NCI-H1105 (cell line): ENCODE measurements at places on chromosomes 11 and 22.

DNA sequence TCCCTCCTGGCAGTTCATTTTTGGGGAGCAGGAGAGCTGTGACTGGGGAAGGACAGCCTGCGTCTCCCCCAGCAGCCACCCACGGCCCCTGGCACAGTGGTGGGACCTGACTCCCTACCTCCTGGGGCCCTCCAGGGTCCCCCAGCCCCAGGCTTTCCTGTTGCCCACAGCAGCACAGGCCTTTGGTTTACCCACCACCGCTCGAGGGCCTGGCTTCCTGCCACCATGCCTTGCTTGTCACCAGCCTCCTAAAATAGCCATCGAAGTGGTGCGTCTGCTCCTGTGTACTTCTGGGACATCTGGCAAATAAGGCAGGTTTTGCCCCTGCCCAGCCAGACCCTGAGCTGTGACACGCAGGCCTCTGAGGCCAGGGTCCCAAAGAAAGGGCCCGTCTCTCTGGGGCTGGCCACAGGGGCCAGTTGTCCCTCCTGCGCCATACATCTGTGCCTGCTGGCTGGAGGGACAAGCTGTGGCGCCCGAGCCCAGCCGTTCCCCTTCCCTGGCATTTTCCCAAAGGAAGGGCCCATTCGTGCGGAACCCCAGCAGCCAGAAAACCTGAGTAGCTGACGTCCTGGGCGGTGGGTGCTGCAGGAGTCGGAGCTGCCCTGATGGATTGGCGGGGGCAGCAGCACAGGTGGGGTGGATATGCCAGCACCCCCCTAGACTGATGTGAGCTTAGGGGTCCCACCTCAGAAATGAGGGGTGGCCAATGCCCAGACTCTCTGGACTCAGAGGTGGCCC is 14.6 kb downstream of the PHLDA2 start:
- peak; percentile 10 for DNase-seq

DNA sequence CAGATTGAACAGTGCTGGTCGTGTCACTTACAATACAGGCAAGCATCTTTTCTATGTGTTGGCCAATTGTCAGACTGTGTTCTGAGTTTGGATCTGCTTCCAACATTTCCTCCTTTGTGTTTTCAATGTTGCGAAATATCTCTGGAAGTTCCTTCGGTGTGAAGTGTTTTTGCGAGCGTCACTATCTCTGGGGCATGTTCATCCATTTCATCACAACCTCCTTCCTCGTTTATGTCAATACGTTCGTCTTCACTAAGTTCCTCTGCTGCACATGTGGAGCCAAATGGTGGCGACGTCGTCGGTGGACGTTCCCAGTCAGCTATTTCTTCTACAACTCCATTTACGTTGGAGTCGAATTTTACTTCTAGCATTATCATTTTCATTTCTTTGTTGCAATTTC is 100.2 kb upstream of the LMO1 start:
- DNase-seq, result no peak

GRCh38 chr11:105780781-105781525 is 171.1 kb downstream of the GRIA4 start:
- DNase-seq, result no peak

DNA sequence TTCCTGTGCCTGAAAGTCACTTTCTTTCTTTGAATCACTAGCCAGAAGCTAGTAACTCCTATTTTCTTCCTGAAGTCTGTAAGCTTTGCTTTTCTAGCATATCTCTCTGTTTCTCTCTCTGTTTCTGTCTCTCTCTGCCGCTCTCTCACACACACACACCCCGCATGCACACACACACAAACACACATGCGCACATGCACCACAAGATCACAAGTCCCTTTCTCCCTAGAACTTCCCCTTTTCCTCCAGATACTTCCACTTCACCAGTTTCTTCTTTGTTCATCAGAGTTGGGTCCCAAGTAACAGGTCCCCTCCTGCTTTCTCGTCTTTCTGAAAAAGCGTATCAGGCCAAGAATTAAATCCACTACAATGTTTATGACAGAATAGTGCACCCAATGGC is 148.5 kb upstream of the HSD17B12 start:
- no peak for DNase-seq

- peak; percentile 12 for DNase-seq
Observed at GRCh38 chr11:27721264-27722116, 21.2 kb upstream of the BDNF start.

DNA sequence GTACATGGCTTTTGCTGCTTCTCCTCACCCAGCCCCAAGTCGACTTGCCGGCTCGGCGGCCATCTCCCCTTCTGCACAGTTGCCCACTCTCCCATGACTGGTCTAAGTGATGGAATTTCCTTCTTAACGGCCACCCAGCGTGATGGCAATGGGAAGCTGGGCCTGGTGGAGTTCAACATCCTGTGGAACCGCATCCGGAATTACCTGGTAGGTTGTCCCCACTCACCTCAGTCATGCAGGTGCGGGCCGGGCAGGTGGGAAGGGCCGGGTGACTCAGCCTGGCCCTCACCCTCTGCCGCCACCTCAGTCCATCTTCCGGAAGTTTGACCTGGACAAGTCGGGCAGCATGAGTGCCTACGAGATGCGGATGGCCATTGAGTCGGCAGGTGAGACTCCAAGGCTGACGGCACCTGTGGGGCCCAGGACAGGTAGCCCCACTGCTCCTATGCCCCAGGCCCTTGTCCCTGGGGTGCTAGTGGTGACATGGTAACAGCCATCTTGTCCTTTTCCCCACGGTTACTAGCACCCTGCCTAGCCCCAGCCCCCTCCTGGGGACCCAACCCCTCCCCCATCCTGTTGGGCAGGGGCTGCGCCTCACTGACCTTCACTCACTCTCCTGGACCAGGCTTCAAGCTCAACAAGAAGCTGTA is 28.1 kb downstream of the CAPN1 start:
- DNase-seq, result no peak

DNA sequence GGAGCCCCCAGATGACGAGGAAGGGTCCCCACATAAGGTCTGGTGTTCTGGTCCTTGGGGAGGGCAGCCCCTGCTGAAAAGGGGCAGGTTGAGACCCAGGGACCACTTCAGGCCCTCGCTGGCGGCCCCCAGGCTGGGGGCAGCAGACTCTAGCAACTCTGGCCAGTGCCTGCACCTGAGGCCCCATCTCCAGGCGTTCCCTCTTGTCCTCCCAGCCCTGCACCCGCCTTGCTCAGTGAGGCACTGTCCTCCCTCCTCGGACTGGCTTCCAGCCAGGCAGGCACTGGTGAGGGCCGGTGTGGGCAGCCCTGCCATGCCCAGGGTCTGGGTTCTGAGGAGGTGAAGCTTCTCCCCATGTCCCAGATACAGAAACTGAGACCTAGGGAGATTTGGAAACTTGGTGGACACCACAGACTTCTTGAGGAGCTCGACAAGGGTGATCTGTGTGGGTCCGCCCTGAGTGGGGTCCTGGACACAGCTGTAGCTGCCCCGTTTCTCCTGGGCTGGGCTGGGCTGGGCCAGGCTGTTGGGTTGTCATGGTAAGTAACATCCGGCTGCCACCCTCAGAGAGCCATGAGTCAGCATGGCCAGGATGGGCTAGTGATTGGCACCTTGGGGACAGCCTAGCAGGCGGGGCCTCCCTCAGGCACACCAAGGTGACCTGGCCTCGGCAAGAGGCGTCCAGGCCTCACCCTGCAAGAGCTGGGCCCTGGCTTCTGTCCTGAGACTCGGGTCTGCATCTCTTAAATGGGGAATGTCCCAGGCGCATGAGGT is 11.1 kb upstream of the PHLDA2 start:
- DNase-seq, result no peak

DNA sequence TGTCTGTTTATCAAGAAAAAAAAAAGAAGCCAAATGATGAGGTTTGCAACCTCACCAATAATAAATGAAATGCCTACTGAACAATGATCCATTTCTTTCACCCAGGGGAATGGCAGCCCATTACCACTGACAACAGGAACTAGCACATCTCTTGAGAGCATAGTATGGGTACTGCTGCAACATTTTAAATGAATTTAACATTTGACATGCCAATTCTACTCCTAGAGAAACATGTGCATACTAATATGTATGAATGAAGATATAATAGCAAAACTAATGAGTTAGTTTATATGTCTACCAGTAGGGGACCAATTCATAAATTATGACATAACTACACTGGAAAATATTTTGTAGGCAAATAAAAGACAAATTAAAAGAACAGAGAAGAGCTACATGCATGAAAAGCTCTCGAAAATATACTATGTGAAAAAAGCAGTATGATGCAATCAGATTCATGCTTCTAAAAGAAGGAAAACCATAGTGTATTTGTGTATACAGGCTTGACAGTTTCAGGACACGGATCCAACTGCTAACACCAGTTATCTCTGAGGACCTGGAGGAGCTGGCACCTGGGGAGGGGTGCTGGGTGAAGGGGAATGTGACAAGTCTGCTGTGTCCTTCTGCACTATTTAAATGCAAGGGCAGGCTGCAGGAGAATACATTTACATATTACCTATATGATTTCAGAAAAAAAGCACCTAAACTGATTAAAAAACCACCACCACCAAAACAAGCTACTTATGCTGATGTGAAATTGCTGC is 6.9 kb downstream of the SMCO4 start:
- no peak for DNase-seq

- peak; percentile 48 for DNase-seq
Observed at GRCh38 chr11:61602775-61603569, 22.1 kb upstream of the SYT7 start.

DNA sequence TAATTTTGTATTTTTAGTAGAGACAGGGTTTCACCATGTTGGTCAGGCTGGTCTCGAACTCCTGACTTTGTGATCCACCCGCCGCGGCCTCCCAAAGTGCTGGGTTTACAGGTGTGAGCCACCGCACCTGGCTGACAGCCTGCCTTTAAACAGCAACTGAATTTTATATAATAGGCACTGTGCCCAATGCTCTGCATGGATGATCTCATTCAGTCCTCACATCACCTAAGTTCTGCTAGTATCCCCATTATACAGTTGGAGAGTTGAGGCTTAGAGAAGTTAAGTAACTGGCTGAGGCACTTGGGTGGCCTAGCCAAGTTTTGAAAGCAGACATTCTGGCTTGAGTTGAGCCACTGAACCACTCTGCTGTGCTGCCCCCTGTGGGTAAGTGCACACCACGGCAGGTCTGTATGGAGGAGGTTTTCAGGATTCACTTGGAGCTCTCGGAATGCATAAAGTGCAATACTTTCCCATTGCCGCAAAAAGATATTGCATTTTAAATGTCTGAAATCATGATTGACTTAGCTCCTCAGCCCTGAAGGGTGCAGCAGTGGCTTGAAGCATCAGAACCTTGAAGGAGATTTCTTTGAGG is 112.4 kb downstream of the LDLRAD3 start:
- no peak for DNase-seq

GRCh38 chr11:117378976-117379865 is 51.6 kb downstream of the CEP164 start:
- no peak for DNase-seq

- DNase-seq, result no peak
Observed at GRCh38 chr11:19426011-19426755, 185.4 kb upstream of the E2F8 start.

DNA sequence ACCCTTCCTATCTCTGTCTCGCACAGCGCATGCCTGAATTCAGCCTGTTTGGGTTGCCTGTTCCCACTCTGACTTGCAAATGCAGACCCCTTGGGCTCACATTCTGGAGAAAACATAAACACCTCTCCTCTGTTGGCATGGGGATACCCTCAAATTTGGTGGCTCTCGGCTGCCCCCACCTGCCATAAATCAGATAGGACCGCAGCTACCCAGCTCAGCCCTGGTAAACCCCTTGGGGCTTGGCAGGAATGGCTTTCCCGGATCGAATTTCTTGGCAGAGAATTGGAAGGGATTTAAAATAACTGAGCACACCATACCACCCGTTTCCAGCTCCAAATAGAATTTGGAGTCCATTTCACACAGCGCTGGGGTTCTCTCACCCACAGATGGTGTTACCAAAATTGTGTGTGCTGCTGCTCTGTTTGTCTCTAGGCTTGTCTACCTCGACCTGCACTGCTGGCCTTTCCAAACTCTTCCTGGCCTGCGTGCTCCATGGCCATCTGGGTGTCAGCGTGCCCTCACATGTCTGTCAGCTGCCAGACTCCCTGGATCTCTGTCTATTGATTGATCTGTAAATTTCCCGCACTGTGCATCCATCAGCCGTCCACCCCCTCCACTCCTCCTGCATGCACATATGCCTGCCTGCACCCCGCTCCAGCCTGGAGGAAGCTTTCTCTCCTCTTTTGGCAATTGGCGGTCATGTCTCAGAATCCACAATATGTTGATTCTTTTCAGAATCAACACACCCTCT is 134.0 kb downstream of the NTM start:
- DNase-seq, result peak; percentile 88

DNA sequence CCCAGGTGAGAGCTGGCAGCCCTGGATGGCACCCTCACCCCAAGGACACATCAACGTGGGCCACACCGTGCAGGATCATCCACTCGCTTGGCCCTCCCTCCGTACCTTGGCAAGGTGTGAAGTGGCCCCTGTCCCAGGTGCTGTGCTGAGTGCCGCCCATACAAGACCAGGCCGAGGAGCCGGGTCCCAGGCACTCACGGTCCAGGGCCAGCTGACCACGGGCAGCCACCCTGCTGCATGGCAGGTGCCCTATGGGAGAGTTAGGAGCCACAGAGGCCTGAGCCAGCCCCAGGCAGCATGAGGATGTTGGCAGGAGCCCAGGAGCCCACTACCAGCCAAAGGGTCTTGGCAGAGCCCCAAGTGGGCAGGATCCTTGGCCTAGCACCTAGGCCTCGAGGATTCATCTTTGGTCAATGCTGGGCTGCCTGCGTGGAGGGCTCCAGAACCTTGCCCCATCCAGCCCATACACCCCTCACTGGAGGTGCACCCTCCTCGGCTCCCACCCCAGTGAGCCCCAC is 19.6 kb downstream of the RTN4R start:
- DNase-seq, result peak; percentile 59

- DNase-seq, result no peak
Observed at GRCh38 chr22:37331034-37331428, 48.7 kb downstream of the CYTH4 start.

DNA sequence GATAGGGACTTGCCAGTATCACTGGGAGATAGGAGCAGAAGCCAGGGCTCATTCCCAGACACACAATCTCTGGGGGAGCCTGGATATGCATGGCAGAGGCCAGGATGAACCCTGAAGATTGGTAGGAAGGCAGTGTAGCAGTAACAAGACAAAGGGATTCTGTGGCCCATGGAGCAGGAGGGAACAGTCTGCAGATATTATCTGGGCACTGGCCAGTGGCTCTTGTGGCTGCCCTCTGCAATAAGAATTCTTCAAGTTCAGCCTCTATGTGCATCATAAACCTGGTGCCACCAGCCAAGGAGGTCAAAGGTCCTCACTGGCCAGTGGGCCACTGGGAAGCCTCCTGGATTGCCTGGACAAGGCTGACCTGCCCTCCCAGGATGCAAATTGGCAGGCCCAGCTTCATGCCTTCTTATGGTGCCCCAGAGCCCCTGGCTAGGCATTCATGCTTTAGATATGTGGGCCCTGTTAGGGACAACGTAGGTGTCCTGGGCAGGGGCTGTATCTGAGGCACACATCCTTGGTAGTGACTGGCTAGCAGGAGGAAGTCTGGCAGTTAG is 29.2 kb downstream of the KCNQ1OT1 start:
- no peak for DNase-seq

- no peak for DNase-seq
Observed at GRCh38 chr22:26792522-26792921, 135.1 kb downstream of the MIAT start.

GRCh38 chr11:35540526-35540925 is 15.1 kb upstream of the PAMR1 start:
- DNase-seq, result no peak
